ENCODE measurements at places on chromosomes 4 and X. TPM values are rescaled to one million over a fixed set of nuclear protein-coding genes. Genes with fewer than 3 reads are reported as not detected.

GRCh38 chr4:3348621-3349020, 55.8 kb downstream of the RGS12 start:
- no peak for DNase-seq

DNA sequence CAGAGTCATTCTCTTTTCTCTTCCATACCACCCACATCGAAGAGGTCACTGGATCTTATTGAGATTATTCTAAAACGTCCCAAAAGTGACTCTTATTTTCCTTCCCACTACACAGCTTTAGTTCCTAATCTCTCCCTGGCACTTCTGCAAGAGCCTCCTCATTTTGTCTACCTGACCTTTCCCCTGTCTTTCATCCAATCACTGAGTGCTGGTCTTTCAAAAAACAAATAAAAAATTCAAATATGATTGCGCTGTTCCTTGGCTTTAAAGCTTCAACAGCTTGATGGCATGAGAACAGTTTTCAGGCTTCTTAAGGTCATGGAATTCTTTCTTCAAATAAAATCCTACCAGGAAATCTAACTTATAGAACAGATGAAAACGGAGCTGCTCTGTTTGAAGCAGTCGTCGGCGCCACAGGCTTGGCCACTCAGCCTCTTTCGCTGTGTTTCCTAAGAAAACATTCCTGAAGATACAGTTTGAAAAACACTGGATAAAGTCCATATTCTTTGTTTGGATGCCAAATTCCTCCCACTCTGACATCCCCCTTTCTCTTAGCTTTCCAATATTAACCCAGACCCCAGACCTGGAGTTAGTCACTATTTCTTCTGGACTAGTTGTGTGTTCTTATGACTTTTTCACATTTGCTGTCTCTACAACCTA, 12.5 kb downstream of the SYTL5 start:
- DNase-seq: no peak

GRCh38 chr4:155906554-155907247, 3.2 kb downstream of the TDO2 start:
- peak; percentile 28 for DNase-seq

The TGIF2LX gene
- not detected for polyA plus RNA-seq

GRCh38 chr4:109708435-109708834, 5.2 kb upstream of the CASP6 start:
- no peak for DNase-seq

DNA sequence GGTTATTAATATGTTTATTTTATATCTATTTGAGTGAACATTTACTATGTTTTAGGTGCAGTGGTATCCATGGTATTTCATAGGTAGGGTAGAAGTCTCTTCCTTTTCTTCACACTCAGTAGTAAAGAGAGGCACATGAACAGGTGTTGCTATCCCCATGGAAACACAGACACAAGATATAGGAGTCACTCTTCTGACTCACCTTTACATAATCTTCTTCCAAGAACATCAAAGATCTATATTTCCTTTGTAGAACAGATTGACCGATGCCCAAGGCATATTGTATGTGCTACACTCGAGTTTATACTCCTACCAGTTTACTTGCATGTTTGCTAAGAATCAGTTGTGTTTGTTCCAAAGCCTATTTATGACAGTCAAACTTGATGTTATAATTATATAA, 1997.4 kb downstream of the C4orf33 start:
- DNase-seq: no peak

The HTRA3 gene
- 9.7 TPM for polyA plus RNA-seq

GRCh38 chr4:126705266-126705665, 927.5 kb upstream of the INTU start:
- DNase-seq: no peak

GRCh38 chrX:154470914-154471568, 8.0 kb downstream of the LAGE3 start:
- no peak for DNase-seq

GRCh38 chr4:22739968-22740367, 47.2 kb downstream of the GBA3 start:
- DNase-seq: peak; percentile 18

The CORIN gene
- polyA plus RNA-seq: 4.1 TPM

DNA sequence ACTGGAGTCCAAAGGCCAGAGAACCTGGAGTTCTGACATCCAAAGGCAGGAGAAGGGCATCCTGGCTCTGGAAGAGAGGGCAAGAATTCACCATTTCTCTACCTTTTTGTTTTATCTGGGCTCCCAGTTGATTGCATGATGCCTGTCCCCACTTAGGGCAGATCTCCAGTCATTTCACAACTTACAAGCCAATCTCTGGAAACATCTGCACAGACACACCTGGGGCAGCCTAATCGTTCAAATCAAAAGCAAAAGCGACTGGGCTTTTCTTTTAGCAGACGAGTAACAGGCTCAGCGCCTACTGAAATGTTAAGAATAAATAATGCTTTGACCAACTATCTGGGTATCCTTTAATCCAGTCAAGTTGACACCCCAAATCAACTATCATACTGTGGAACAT, 136.0 kb upstream of the NPY2R start:
- no peak for DNase-seq

The ENPEP gene
- polyA plus RNA-seq: 150 TPM

DNA sequence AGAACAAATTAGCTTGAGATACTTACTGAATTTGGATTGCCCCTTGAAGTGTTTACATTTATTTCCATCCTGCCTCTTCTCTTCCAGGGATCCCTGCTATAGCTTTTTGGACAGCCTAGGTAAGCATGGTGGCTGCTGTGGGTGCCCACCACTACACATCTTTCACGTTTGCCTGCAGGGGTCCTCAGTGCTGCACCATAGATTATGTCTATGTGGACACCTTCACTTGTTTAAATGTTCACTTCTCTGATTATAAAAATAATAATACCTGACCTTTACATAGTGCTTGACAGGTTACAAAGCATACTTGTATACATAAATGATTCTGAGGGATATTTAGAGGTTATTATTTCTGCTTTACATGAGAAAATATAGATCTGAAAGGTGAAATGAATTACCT, 67.9 kb upstream of the SLC4A4 start:
- peak; percentile 19 for DNase-seq

- DNase-seq: no peak
Measured at GRCh38 chr4:162010362-162010761, 153.4 kb downstream of the FSTL5 start.

- DNase-seq: no peak
Measured at GRCh38 chr4:87704001-87704400, 53.9 kb downstream of the DMP1 start.

DNA sequence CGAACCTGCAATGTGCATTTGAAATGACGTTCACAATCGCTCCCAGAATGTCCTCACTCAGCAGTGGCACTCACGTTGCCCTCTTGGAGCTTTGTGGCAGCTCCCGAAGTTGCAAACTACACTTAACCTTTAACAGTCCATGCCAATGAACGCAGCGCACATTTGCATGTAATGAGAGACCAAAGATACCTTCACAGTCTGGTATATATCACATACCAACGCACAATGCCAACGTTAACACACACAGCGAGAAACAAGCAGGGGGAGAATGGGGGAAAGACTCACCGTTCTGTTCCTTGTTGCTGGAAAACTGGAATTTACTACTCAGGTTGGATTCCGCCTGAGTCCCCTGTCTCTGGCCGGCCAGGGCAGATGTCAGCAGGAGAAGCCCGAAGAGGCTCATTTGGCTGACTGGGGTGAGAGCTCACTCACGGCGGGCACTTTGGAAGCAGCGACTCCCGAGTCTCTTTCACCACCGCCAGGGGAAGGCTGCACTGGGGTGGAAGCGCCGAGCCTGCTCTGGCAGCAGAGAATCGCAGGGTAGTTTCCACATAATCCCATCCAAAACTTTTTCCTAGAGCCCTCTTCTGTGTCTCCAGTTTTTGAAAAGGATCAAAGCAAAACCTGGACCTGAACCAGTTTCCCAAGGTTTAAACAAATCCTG, 966 bp downstream of the PDGFC start:
- DNase-seq: peak; percentile 66

DNA sequence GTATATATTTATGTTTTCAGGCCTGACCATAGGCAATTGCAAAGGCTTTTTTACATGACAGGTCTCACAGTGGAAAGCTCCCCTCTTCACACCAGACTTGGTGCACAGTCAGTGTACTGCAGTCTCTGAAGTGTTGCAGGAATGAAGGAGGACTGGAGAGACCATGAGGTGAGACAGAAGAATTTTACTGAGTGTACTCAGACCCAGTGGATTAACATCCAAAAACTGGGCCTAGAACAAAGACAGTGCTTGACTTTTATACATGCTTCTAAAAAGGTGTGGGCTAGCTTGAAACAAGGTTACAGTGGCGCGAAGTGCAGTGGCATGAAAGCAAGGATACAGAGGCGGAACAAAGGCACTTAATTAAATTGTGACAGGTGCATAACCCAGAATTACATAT, 822.9 kb downstream of the RAPGEF2 start:
- DNase-seq: no peak

The CSAG3 gene
- polyA plus RNA-seq: not detected

- no peak for DNase-seq
Measured at GRCh38 chrX:12955882-12956703, 18.8 kb upstream of the TMSB4X start.

- no peak for DNase-seq
Measured at GRCh38 chrX:130825525-130825924, 77.5 kb downstream of the ENOX2 start.

DNA sequence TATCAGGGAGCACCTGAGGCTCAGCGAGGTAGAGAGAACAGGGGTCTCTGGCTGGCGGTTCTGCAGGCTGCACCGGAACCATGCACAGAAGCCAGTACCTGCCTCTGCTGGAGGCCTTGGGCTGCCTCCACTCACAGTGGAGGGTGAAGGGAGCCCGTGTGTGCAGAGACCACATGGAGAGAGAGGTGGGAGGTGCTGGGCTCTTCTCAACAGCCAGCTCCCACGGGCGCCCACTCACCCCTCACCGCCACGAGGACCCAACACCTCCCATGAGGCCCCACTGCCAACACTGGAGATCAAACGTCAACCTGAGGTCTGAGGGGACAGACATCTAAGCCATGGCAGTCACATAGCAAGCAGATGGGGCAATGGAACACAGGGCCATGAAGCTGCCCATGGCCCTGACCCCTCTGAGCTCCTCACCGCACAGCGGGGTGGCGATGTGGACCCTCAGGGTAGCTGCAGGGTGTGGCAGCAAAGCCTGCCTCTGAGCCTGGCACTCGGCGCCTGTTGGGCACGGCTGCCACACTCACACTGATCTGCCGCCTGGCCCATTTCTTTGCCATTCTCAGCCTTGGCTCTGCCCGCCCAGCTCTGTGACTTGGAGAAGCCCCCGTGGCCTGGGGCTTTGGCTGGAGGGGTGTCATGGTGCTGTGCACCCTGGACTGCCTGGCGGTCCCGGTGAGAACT, 44.8 kb downstream of the ADRA2C start:
- no peak for DNase-seq

- no peak for DNase-seq
Measured at GRCh38 chr4:2172627-2173231, 69.2 kb downstream of the HAUS3 start.

The OCRL gene
- 26.3 TPM for polyA plus RNA-seq

GRCh38 chr4:113824396-113824795, 62.9 kb upstream of the CAMK2D start:
- DNase-seq: no peak

The CSN1S1 gene
- not detected for polyA plus RNA-seq

- DNase-seq: no peak
Measured at GRCh38 chrX:123303429-123303828, 119.4 kb downstream of the GRIA3 start.

The CDK16 gene
- polyA plus RNA-seq: 144 TPM

DNA sequence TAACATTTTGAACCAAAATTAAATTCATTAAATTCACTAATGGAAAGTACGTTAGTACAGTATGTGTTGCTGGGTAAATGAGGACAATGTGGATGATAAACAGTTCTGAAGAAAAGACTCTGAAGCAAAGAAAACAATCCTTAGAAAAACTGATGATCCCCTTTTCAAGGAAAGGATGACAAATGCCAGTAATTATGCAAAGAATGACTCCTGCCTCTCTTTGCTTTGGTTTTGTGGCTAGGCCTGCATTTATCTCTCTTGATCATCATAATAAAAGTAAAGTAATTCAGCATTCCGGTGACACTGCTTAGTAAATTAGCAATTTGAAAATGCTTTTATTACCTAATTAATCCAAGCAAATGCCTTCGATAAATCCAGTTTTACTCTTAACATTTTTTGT, 652.2 kb upstream of the DIPK2B start:
- no peak for DNase-seq

The ARMCX2 gene
- 93.4 TPM for polyA plus RNA-seq

DNA sequence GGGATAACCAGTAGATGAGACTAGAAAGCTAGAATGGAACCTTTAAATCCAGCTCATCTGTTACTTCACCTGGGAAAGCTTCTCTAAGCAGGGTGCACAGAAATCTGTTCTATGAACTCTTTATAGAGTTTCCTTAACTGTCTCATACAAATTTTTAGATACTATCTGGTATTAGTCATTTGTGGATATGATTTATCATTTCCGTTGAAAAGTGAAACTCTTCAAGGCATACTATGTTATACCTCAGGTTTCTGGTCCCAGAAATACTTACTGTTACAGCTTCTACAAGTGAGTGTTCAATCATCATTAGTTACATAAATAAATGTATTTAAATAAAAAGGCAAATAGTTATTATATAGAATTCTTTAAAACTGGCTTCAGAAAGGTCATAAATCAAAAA, 298.3 kb upstream of the AGA start:
- no peak for DNase-seq

DNA sequence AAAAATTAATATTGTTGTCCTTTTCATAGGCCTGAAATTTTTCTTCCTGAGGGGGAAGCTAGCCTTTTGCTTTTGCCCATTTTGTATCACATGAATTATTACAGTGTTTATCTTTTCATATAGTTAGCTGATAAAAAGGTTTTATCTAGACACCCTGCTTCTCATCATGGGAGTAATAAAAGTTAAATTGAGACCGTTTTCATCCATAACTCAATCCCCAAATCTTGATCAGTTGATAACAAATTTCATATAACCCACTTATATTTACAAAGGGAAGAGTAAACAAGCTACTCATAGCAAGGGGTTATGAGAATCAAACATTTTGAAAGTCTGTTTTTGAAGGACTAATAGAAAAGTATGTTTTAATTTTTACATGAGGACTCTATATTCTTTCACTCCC, 23.5 kb upstream of the DCX start:
- DNase-seq: no peak

GRCh38 chr4:93317561-93317960, 511.0 kb upstream of the ATOH1 start:
- no peak for DNase-seq

The APOO gene
- polyA plus RNA-seq: 37.7 TPM

The MED28 gene
- 70.0 TPM for polyA plus RNA-seq

GRCh38 chr4:32569861-32570260, 1849.7 kb downstream of the PCDH7 start:
- DNase-seq: no peak

DNA sequence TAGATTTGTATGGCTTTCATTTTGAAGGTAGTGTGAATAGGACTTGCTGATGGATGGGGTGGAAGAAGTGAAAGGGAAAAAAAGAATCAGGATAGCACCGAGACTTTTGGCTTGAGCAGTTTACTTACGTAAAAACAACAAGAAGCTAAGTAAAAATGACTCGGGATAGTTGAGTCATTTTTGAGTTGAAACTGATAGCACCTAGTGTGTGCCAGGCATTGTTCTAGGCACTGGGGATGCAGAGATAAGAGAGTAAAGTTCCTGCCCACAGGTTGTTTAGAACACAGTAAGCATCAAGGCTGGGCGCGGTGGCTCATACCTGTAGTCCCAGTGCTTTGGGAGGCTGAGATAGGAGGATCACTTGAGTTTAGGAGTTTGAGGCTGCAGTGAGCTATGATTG, 34.7 kb downstream of the ADD1 start:
- no peak for DNase-seq
